ENCODE measurements at places on chromosomes 13 and 19. TPM values are rescaled to one million over a fixed set of nuclear protein-coding genes. Genes with fewer than 3 reads are reported as not detected.
A peak's percentile ranks its signal among the peaks of the same experiment; 100 is the strongest.

Gene CACNA1A
- 0.34 TPM for total RNA-seq

DNA sequence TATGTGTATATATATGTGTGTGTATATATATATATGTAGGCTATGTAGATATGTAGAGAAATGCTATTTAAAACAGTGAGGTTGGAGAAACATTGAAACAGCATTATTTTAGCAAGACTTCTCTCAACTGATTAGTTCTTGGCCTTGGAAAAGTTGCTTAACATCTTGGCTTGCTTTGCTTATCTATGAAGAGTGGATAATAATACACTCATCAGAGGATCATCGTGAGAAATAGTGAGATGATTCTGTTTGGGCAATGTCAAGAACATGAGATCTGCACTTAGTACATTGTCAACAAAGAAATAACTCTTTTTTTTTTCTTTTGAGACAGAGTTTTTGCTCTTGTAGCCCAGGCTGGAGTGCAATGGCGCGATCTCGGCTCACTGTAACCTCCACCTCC lies 128.3 kb downstream of the KLF5 start:
- DNase-seq, result no peak
- H3K4me3 ChIP-seq, result no peak overlapping the region
- no peak overlapping the region for H3K27ac ChIP-seq
- H3K36me3 ChIP-seq, result no peaks in the 10 kb centered on the region
- no peaks in the 10 kb centered on the region for H3K27me3 ChIP-seq
- H3K4me1 ChIP-seq, result no peaks in the 10 kb centered on the region

DNA sequence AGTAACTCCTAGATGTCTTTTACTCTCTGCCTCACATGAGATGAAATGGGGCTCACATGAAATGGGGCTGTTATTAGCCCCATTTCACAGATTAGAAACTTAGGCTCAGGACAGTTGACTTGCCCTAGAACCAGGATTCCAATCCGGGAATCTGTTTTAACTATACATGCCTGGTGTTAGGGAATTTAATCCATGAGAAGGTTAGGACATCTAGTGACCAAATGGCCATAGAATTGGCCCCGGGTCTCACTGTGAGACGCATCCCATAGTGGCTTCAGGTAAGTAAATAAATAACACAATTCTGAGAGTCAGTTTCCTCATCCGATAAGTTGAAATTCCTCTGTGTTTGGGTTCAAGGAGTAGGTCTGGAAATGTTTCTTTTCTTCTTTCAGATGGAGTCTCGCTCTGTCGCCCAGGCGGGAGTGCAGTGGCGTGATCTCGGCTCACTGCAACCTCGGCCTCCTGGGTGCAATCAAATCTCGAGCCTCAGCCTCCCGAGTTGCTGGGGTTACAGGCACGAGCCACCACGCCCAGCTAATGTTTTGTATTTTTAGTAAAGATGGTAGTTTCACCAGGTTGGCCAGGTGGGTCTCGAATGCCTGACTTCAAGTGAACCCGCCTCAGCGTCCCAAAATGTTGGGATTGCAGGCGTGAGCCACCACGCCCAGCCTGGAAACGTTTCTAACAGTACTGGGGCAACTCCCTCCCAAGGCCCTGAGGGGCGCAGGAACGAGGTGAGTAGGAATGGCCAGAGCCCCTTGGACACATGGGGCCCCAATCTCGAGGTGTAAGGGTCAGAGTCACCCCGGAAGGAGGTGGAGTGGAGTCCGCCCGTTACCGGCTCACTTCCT lies 1.2 kb upstream of the ZNF574 start:
- peaks cover 8% of the 10 kb centered on the region for H3K27me3 ChIP-seq
- peak overlapping the region; percentile 93 for H3K4me3 ChIP-seq
- peaks cover 43% of the 10 kb centered on the region for H3K4me1 ChIP-seq
- H3K27ac ChIP-seq, result peak overlapping the region; percentile 96

DNA sequence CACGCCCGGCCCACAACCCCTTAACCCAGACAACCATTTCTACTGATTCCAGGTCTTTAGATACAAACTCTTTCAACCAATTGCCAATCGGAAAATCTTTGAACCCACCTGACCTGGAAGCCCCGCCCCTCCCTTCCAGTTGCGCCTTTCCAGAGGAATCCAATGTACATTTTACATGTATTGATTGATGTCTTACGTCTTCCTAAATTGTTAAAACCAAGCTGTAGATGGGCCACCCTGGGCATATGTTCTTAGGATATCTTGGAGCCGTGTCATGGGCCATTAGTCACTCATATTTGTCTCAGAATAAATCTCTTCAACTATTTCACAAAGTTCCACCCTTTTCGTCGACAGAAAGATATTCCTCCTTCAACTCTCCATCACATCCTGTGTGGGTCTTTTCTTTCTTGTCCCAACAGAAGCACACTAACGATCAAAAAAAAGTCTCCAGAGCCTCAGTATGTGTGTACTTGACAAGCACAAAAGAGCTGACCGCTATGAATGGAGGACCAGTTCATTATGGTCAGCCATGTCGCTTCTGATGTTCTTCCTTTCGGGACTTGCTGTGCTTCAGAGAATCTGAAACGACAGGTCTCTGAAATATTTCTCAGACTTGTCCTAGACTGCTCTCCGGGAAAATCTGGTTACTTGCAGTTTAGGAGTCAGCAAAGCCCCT lies 601 bp upstream of the ZNF749 start:
- peaks cover 36% of the 10 kb centered on the region for H3K36me3 ChIP-seq
- H3K4me1 ChIP-seq, result peaks cover 36% of the 10 kb centered on the region
- peak overlapping the region; percentile 93 for H3K4me3 ChIP-seq
- H3K27me3 ChIP-seq, result no peaks in the 10 kb centered on the region

- H3K36me3 ChIP-seq, result no peaks in the 10 kb centered on the region
- no peak for DNase-seq
- H3K4me3 ChIP-seq, result peak overlapping the region; percentile 68
- H3K27me3 ChIP-seq, result peaks cover 14% of the 10 kb centered on the region
Observed at GRCh38 chr19:1237027-1237659, 662 bp downstream of the CBARP start.

DNA sequence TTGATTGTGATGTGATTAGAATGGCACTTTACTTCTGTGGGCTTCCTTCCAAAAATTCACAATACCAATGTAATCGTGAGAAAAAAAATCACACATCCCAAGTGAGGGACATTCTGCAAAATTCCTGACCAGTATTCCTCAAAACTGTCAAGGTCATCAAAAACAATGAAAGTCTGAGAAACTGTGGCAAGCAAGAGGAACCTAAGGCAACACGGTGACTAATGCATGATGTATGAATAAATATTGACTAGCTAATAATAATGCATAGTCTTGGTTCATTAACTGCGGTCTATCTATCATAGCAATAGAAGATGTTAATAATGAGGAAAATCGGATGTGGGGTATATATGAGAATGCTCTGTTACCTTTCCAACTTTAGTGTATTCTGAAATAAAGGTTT lies 159.0 kb downstream of the RFC3 start:
- no peaks in the 10 kb centered on the region for H3K36me3 ChIP-seq
- no peaks in the 10 kb centered on the region for H3K27me3 ChIP-seq
- no peak for DNase-seq
- H3K4me3 ChIP-seq, result no peak overlapping the region
- H3K4me1 ChIP-seq, result no peaks in the 10 kb centered on the region

- no peaks in the 10 kb centered on the region for H3K4me1 ChIP-seq
- no peak overlapping the region for H3K27ac ChIP-seq
- H3K27me3 ChIP-seq, result no peaks in the 10 kb centered on the region
- no peak overlapping the region for H3K4me3 ChIP-seq
- DNase-seq, result no peak
- H3K36me3 ChIP-seq, result no peaks in the 10 kb centered on the region
Observed at GRCh38 chr13:37303606-37304005, 198.1 kb upstream of the CSNK1A1L start.

Data from activated T-cell treated with anti-CD3 and anti-CD28 coated beads, Interleukin-2, amount 50 U/mL, for 72 hours (primary cell).